GM04504 (cell line): ENCODE measurements at places on chromosomes 1 and 21.

GRCh38 chr1:201762381-201762780, 66.6 kb upstream of the IPO9 start:
- no peak for DNase-seq

- no peak for DNase-seq
Observed at GRCh38 chr1:4674676-4675075, 20.3 kb downstream of the AJAP1 start.

DNA sequence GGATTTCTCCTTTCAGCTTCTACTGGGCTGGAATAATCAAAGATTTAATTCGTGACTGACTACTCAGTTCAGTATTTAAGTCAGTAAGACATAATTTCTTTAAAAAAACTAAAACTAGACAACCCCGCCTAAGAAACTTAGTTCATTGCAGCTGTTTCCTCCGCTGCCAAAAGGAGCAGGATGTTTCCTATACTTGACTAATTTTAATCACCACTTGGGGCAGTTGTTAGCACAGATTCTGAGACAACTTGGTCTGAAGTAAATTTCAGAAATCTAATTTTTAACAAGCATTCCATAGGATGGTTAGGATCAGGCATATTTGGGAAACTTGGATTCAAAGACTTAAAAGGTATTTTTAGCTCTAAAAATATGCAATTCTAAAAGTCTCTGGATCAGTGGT, 34.0 kb downstream of the EPRS1 start:
- DNase-seq, result no peak

DNA sequence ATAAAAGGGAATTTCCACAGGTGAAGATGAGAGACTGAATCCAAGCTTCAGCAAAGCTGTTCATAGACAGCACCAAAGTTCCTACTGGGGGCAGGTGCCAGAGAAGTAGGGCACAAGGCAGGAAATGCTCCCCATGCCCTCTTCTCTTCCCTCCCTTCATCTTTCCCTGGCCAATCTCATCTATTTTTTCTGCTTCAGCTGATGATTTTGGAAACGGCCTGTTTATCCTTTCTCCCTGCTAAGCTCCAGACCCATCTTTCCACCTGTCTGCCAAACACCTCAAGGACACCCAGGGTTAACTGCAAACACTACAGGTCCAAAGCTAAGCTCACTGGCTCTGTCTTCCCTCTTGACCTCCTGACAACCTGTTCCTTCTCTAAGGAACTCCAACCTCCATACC, 18.1 kb downstream of the KCND3 start:
- DNase-seq, result no peak

DNA sequence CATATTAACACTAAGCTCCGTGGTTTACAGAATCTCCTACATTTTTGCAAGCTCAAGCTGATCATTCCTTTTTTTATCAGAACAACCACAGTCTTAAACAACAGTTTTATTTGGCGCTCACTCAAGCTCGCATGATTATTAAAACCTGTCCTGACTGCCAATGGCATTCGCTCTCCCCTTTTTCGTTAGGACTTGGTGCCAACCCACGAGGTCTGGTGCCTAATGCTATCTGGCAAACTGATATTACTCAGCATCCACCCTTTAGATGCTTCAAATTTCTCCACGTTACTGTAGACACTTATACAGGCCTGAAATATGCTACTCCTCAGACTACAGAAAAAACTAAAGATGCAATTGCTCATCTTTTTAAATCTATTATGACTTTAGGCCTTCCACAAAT, 23.0 kb upstream of the ITLN1 start:
- DNase-seq, result no peak

DNA sequence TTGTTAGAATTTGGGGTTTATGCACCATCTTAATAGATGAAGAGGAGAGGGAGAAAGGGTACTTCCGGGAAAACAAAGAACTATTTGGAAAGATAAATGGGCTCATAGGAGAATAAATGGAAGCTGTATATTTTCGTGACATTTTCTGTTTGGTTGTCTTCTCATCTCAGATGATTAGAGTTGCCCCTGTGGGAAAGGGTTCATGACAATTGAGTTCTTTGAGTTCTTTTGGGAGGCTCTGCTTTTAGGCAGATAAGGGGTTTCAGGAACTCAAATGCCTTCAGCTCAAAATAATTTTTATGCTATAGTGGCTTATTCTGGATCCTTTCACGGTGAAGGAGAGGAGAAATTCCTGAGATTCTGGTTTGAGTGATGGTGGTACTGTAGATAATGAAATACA, 63.6 kb downstream of the CAMTA1 start:
- DNase-seq, result no peak

DNA sequence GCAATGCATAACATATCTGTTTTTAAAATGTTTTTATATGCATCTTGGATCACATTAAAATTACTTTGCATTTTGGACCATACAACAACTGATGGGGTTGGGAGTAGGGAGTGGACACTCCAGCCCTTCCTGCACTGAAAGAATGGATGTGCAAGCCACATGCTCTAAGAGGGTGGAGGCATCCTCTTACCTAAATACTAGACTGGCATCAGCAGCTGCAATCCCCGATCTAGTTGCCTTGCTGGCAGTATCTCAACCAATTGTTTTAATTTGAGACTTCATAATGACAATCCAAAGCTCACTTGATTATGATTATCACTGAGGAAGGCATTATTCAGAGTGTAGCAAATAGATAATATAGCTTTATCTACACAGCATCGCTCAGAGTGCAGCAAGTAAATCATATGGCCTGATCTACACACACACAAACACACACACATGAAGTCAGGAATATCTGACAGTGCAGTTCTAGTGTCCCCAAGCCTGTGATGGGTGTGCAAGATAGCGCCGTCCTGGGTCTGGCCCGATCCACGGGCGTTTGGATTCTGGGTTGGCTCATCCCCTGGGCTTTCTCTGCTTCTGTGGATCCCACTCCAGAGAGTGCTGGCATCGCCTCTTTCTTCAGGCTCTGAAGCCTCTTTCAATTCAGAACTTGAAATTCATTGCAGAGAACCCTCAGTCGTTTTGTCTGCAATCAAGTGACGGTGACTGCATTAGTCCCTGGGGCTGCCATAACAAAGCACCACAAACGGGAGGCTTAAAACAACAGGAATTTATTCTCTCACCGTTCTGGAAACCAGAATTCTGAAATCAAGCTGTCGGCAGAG, 181.3 kb downstream of the ETS2 start:
- no peak for DNase-seq

GRCh38 chr1:114715952-114716303, 643 bp downstream of the NRAS start:
- DNase-seq, result no peak

DNA sequence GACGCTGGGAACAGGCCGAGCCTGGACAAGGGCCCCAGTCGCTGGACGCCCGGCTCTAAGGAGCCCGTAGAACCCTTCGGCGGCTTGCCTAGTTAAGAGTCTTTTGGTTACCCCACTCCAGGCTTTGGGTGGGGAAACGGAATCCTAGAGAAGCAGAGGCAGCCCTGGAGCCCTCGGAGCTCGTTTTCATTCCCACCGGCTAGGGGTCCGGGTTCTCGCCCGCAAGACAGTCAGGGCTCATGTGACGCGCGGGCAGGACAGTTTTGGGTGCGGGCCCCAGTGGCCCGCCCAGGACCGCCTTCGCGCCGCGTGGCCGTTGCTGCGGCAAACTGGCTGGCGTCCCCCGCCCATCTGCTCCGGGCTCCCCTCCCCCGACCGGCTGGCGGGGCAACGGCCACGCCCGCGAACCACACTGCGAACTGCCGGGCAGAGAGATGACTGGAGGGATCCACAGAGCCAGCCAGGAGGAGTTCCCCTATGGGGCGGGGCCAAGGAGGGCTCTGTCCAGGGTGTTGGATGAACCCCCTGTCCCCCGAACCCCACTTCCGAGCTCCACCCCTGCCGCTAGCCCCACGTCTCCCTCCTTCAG, 829 bp upstream of the HES2 start:
- DNase-seq, result no peak

GRCh38 chr1:22611530-22611947, 24.9 kb upstream of the C1QA start:
- DNase-seq, result peak; percentile 15

DNA sequence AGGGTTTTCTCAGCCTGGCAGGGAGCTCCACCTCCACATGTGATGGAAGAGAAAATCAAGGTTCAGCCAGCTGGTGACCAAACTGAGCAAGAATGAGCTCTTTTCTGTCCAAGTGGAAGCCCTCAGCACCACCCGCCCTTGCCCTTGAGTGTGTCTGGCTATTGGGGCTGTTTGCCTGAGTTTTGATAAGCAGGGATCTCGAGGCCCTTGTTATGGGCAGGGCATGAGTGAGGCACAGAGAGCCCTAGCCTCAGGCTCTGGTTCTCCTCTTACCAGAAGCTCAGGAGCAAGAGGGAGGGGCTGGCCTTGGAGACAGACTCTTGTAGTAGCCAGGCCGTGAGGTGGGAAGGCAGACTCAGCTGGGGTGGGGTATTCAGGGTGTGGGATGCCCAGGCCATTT, 37.5 kb upstream of the ARF1 start:
- DNase-seq, result no peak

GRCh38 chr1:91883470-91883869, 2.5 kb downstream of the TGFBR3 start:
- DNase-seq, result no peak
